ENCODE measurements at places on chromosomes 1 and 21. TPM values are rescaled to one million over a fixed set of nuclear protein-coding genes. Genes with fewer than 3 reads are reported as not detected.

The GOLT1A gene
- total RNA-seq, result not detected

The TMPRSS2 gene
- total RNA-seq, result not detected

The CCDC185 gene
- not detected for total RNA-seq

The RBP7 gene
- not detected for total RNA-seq

The CLCA1 gene
- total RNA-seq, result not detected

The TSTD1 gene
- 49.7 TPM for total RNA-seq

The STYXL2 gene
- total RNA-seq, result not detected

The TFF3 gene
- total RNA-seq, result not detected

The RIMKLA gene
- 5.5 TPM for total RNA-seq

The LSS gene
- total RNA-seq, result 19.7 TPM

The A3GALT2 gene
- total RNA-seq, result not detected

The TMCC2 gene
- 20.9 TPM for total RNA-seq

The NES gene
- 0.05 TPM for total RNA-seq

The SELL gene
- total RNA-seq, result 92.7 TPM

The ZNF593OS gene
- not detected for total RNA-seq

The SMPDL3B gene
- total RNA-seq, result 0.30 TPM

The HCN3 gene
- 3.2 TPM for total RNA-seq

The PRR9 gene
- not detected for total RNA-seq

The ENAH gene
- total RNA-seq, result 0.33 TPM

The FGR gene
- 0.21 TPM for total RNA-seq

The UQCRHL gene
- 1.5 TPM for total RNA-seq

The PM20D1 gene
- total RNA-seq, result 0.71 TPM

The PAQR6 gene
- total RNA-seq, result 4.6 TPM

The C1orf53 gene
- total RNA-seq, result 1.3 TPM

The FAM72A gene
- total RNA-seq, result 29.1 TPM

The OSCP1 gene
- 0.92 TPM for total RNA-seq

The FAM229A gene
- 4.2 TPM for total RNA-seq

The PLEKHN1 gene
- total RNA-seq, result 2.8 TPM

The PGLYRP4 gene
- not detected for total RNA-seq

The LCE3D gene
- total RNA-seq, result not detected

The MEX3A gene
- total RNA-seq, result 0.84 TPM

The UBE2U gene
- not detected for total RNA-seq

The PGLYRP3 gene
- not detected for total RNA-seq

The S100B gene
- not detected for total RNA-seq

The OR2L8 gene
- total RNA-seq, result not detected

The PLA2G5 gene
- total RNA-seq, result not detected

The CAMK1G gene
- 0.54 TPM for total RNA-seq

The CASZ1 gene
- total RNA-seq, result 6.9 TPM

The HMCN1 gene
- total RNA-seq, result not detected

The PTAFR gene
- total RNA-seq, result 0.40 TPM

The TNFSF18 gene
- not detected for total RNA-seq

The GPN2 gene
- total RNA-seq, result 41.8 TPM

The CADM3 gene
- not detected for total RNA-seq

The HTR6 gene
- not detected for total RNA-seq

The OR2T1 gene
- total RNA-seq, result not detected

The PRDX1 gene
- total RNA-seq, result 682 TPM

The OR2M3 gene
- not detected for total RNA-seq

The ICOSLG gene
- total RNA-seq, result 8.3 TPM

The LINGO4 gene
- total RNA-seq, result not detected

The UTS2 gene
- not detected for total RNA-seq

The ADAMTS4 gene
- total RNA-seq, result 0.66 TPM

The LRRC53 gene
- not detected for total RNA-seq

The CALML6 gene
- total RNA-seq, result 0.59 TPM

The GRIK1 gene
- not detected for total RNA-seq

The DHX9 gene
- 355 TPM for total RNA-seq

The TOMM40L gene
- 28.4 TPM for total RNA-seq

The S100A7 gene
- total RNA-seq, result not detected

The RNU1-3 gene
- 2,189 TPM for total RNA-seq
